Natural killer cell (primary cell): ENCODE measurements at places on chromosomes 13 and 19. TPM values are rescaled to one million over a fixed set of nuclear protein-coding genes. Genes with fewer than 3 reads are reported as not detected.

MEF2B gene
- 7.0 TPM for total RNA-seq

PEX11G gene
- 0.33 TPM for total RNA-seq

RNASEH2A gene
- total RNA-seq, result 6.6 TPM

SIGLECL1 gene
- total RNA-seq, result not detected

CEACAM7 gene
- total RNA-seq, result not detected

GRCh38 chr13:98585398-98585754 is 8.5 kb upstream of the STK24 start:
- H3K36me3 ChIP-seq, result no peaks in the 10 kb centered on the region
- H3K4me1 ChIP-seq, result no peaks in the 10 kb centered on the region
- H3K27me3 ChIP-seq, result no peaks in the 10 kb centered on the region

GRCh38 chr19:49231804-49232203 is 74.2 kb downstream of the TRPM4 start:
- peaks cover 5% of the 10 kb centered on the region for H3K4me1 ChIP-seq
- H3K4me3 ChIP-seq, result no peak overlapping the region
- no peaks in the 10 kb centered on the region for H3K27me3 ChIP-seq
- H3K36me3 ChIP-seq, result no peaks in the 10 kb centered on the region
- peak; percentile 15 for DNase-seq

- no peaks in the 10 kb centered on the region for H3K36me3 ChIP-seq
- H3K4me3 ChIP-seq, result no peak overlapping the region
- no peaks in the 10 kb centered on the region for H3K27me3 ChIP-seq
Measured at GRCh38 chr13:70375718-70376117, 267.5 kb upstream of the KLHL1 start.

DNA sequence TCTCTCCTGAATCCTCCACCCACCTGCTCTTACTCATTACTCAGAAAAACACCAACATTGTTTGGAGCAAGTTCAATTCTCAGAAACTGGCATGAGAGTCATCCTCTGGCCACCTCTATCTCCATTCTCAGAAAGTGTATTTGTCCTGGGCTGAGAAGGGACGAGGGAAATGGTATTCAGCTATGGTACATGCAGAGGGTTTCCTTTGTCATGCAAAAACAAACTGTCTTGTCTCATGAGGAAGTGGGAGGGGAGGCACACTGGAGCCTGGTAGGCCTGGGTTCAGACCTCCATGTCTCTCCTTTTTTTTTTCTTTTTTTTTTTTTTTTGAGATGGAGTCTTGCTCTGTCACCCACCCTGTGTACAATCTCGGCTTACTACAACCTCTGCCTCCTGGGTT is 31.9 kb upstream of the LILRA2 start:
- H3K4me3 ChIP-seq, result no peak overlapping the region
- no peak for DNase-seq
- no peaks in the 10 kb centered on the region for H3K27me3 ChIP-seq
- peaks cover 23% of the 10 kb centered on the region for H3K4me1 ChIP-seq
- H3K36me3 ChIP-seq, result no peaks in the 10 kb centered on the region

GRCh38 chr19:19262190-19263057 is 10.7 kb downstream of the TM6SF2 start:
- H3K4me3 ChIP-seq, result no peak overlapping the region
- H3K36me3 ChIP-seq, result no peaks in the 10 kb centered on the region
- peaks cover 14% of the 10 kb centered on the region for H3K27me3 ChIP-seq
- peaks cover 11% of the 10 kb centered on the region for H3K4me1 ChIP-seq
- no peak overlapping the region for H3K27ac ChIP-seq

DNA sequence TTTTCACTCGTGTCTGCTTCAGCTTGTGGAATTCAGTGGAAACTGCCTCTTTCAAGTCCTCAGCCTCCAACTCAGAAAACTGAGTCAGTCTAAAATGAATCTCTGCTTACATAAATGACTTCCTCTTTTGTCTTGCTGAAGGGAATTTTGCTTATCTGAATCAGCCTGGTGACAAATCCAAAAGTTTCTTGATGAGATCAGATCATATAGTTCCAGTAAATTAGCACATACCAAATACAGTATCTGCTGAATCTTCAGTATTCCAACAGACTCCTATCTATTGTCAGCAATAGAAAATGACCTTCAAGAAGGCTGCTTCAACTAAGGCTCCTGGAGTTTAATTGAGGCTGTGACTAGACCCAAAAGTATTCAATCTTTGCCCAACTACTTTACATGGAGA is 290.0 kb downstream of the MZT1 start:
- no peaks in the 10 kb centered on the region for H3K27me3 ChIP-seq
- H3K27ac ChIP-seq, result no peak overlapping the region

- H3K36me3 ChIP-seq, result peaks cover 5% of the 10 kb centered on the region
- H3K27me3 ChIP-seq, result peaks cover 3% of the 10 kb centered on the region
Measured at GRCh38 chr19:1243768-1244692, 2.5 kb downstream of the ATP5F1D start.

DNA sequence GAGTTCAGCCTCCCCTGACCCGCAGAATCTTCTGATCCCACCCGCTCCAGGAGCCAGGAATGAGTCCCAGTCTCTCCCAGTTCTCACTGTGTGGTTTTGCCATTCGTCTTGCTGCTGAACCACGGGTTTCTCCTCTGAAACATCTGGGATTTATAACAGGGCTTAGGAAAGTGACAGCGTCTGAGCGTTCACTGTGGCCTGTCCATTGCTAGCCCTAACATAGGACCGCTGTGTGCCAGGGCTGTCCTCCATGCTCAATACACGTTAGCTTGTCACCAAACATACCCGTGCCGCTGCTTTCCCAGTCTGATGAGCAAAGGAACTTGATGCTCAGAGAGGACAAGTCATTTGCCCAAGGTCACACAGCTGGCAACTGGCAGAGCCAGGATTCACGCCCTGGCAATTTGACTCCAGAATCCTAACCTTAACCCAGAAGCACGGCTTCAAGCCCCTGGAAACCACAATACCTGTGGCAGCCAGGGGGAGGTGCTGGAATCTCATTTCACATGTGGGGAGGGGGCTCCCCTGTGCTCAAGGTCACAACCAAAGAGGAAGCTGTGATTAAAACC is 1.1 kb upstream of the APOE start:
- H3K36me3 ChIP-seq, result peaks cover 24% of the 10 kb centered on the region
- peaks cover 12% of the 10 kb centered on the region for H3K27me3 ChIP-seq
- DNase-seq, result no peak
- H3K4me3 ChIP-seq, result no peak overlapping the region

DNA sequence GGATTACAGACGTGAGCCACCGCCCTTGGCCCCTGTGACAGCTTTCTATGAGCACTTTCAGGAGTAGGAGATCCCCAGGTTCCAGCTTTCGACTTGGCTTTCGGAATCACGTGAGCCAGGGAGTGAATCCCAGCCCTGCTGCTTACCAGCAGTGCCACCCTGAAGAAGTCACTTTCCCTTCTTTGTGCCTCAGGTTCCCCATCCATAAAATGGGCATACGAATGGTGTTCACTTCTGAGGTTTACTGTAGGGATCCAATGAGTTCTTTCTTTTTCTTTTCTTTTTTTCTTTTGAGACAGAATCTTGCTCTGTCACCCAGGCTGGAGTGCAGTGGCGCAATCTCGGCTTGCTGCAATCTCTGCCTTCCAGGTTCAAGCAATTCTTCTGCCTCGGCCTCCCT is 4.3 kb upstream of the HOMER3 start:
- no peak overlapping the region for H3K4me3 ChIP-seq
- no peak for DNase-seq
- H3K27ac ChIP-seq, result no peak overlapping the region
- H3K4me1 ChIP-seq, result peaks cover 33% of the 10 kb centered on the region
- peaks cover 13% of the 10 kb centered on the region for H3K27me3 ChIP-seq
- no peaks in the 10 kb centered on the region for H3K36me3 ChIP-seq

- no peaks in the 10 kb centered on the region for H3K27me3 ChIP-seq
- H3K36me3 ChIP-seq, result no peaks in the 10 kb centered on the region
- no peak overlapping the region for H3K4me3 ChIP-seq
- no peak overlapping the region for H3K27ac ChIP-seq
- H3K4me1 ChIP-seq, result peaks cover 3% of the 10 kb centered on the region
Measured at GRCh38 chr19:47284324-47284899, 9.7 kb downstream of the INAFM1 start.
